AG08395 (cell line): ENCODE measurements at places on chromosomes 2 and 18.

- no peak for DNase-seq
Observed at GRCh38 chr2:139964721-139965440, 1184.7 kb upstream of the NXPH2 start.

DNA sequence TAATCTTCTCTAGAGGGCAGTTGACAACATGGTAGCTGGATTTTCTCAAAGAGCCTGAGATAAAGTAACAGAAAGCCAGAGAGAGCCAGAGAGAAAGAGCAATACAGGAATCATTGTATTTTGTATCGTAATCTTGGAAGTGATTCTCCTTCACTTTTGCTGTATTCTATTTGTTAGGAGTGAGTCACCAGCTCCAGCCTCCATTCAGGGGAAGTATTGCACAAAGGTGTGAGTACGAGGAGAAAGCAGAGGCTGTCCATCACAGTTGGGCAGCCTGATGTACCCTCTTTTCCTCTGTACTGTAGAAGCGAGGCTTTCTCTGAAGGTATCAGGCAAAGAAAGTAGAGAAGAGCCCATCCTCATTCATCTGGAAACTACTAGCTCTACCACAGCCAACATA is 176.8 kb downstream of the KCNS3 start:
- no peak for DNase-seq

DNA sequence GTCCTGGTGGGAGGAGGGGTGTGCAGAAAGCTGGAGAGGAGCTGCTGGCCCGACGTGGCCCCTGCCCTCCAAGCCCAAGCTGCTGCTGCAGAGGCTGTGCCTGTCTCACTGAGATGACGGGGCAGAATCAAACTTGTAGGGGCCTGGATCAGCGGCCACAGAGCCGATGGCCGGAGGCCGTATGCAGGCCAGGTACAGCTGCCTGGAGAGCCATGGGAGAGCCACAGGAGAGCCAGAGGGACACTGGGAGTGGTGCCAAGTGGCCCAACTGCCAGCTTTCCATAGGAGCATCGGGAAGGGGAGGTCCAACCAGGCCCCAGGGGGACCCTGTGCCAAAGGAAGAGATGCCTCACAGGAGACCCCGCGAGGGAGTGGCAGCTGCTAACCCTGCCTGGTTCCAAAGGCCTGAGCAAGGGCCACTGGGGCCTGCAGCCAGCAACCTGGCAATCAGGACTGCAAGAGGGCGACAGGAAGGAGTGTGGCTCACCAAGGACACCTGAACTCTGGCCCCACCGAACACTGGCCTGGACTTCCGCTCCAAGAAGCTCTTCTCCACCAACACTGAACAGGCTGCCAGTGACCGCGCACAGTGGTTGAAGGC is 70.7 kb downstream of the HDAC4 start:
- no peak for DNase-seq

DNA sequence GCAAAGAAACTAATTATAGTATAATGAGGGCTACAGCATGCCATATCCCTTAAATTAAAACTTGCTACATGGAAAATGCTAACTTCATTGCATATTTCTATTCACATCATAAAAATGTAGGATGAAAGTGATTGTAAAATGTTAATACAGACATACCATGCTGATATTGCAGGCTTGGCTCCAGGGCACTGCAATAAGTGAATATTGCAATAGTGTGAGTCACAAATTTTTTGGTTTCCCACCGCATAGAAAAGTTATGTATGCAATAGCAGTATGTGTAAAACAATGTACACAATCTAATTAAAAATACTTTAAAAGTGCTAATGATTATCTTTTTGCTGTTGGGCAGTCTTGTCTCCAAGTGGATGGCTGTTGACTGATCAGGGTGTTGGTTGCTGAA is 162.1 kb downstream of the CD8B2 start:
- DNase-seq = no peak

GRCh38 chr2:54838585-54839035 is 115.1 kb downstream of the EML6 start:
- DNase-seq = peak; percentile 81
